ENCODE measurements at places on chromosomes 2 and 18. TPM values are rescaled to one million over a fixed set of nuclear protein-coding genes. Genes with fewer than 3 reads are reported as not detected.

- H3K36me3 ChIP-seq: no peaks in the 10 kb centered on the region
- no peak for DNase-seq
- no peaks in the 10 kb centered on the region for H3K27me3 ChIP-seq
- H3K27ac ChIP-seq: no peak overlapping the region
- H3K4me1 ChIP-seq: peaks cover 4% of the 10 kb centered on the region
Measured at GRCh38 chr18:46402945-46403344, 254.1 kb downstream of the LOXHD1 start.

- H3K4me1 ChIP-seq: no peaks in the 10 kb centered on the region
- peak overlapping the region; percentile 23 for H3K27ac ChIP-seq
- H3K27me3 ChIP-seq: no peaks in the 10 kb centered on the region
- DNase-seq: peak; percentile 55
- peaks cover 21% of the 10 kb centered on the region for H3K36me3 ChIP-seq
Measured at GRCh38 chr2:85308896-85309555, 18.8 kb downstream of the TGOLN2 start.

- H3K27me3 ChIP-seq: no peaks in the 10 kb centered on the region
- no peak overlapping the region for H3K4me3 ChIP-seq
- peak overlapping the region; percentile 26 for H3K27ac ChIP-seq
- H3K4me1 ChIP-seq: peaks cover 33% of the 10 kb centered on the region
- DNase-seq: no peak
- no peaks in the 10 kb centered on the region for H3K36me3 ChIP-seq
Measured at GRCh38 chr2:216340280-216340631, 32.0 kb downstream of the MARCHF4 start.

XDH gene
- total RNA-seq: 0.71 TPM

- H3K4me1 ChIP-seq: no peaks in the 10 kb centered on the region
- no peaks in the 10 kb centered on the region for H3K27me3 ChIP-seq
- H3K4me3 ChIP-seq: no peak overlapping the region
Measured at GRCh38 chr2:229856413-229856812, 65.4 kb downstream of the TRIP12 start.

GRCh38 chr2:10584843-10585475, 104.8 kb downstream of the NOL10 start:
- H3K36me3 ChIP-seq: peaks cover 15% of the 10 kb centered on the region
- peak; percentile 54 for DNase-seq
- H3K27ac ChIP-seq: peak overlapping the region; percentile 44
- no peak overlapping the region for H3K4me3 ChIP-seq
- H3K4me1 ChIP-seq: peaks cover 3% of the 10 kb centered on the region

DNA sequence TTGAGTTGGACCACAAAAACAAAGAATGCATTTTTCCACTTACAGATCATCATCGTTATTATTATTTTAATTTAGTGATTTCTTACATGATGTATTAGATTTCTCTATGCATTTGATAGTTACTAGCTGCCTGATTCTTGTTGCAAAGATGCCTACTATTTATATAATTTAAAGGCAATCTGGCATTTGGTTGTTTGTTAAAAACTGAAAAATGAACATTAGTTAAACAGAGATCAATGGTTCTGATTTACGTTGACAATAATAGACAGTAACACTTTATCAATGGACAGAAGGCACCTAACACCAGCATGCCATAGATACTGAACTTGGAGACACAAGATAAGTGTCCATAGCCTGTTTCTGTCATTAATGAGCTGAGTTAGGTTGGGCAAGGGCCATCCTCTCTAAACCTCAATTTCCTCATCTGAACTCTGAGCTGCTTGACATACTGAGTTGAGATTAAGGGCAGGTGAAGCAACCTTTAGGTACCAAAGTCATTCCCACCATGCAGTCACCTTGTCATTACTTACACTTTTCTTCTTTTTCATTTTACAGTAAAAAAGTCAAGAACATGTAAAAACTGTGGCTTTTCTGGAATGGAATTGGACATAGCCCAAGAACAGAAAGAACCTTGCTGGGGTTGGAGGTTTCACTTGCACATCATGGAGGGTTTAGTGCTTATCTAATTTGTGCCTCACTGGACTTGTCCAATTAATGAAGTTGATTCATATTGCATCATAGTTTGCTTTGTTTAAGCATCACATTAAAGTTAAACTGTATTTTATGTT, 3.1 kb downstream of the CCL20 start:
- H3K27ac ChIP-seq: no peak overlapping the region
- no peak for DNase-seq

- H3K27me3 ChIP-seq: no peaks in the 10 kb centered on the region
- no peaks in the 10 kb centered on the region for H3K4me1 ChIP-seq
- H3K36me3 ChIP-seq: no peaks in the 10 kb centered on the region
- DNase-seq: peak; percentile 81
- no peak within 1 kb of the TSS for H3K27ac ChIP-seq
Measured at GRCh38 chr18:80247393-80247841, at the start of gene PARD6G. Gene PARD6G, minus strand, starts transcription at chr18:80247514. Its CDS starts 166 bp downstream, at chr18:80247348.

DNA sequence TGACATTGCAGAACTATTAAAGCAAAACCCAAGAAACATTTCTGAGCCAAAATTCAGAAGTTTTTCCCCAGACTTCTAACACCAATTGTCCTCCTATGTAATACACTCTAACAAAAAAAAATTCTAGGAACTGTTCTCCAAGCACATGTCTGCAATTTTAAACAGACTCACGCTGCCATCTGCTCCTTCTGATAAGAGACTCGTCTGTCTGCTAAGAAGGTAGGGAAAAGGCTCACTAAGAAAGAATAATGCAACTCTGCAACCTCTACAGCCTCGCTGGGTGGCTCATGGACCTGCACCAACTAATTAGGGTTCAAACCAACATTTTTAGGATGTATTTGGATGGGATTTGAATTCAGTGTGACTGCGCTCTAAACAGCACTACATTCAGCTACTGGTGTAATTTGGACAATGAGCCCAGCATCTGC, 366.5 kb downstream of the DSC3 start:
- H3K4me1 ChIP-seq: no peaks in the 10 kb centered on the region
- no peak overlapping the region for H3K27ac ChIP-seq
- no peak overlapping the region for H3K4me3 ChIP-seq
- H3K36me3 ChIP-seq: no peaks in the 10 kb centered on the region

GRCh38 chr2:142094233-142094632, 36.6 kb downstream of the LRP1B start:
- H3K27me3 ChIP-seq: no peaks in the 10 kb centered on the region
- no peaks in the 10 kb centered on the region for H3K4me1 ChIP-seq
- no peak for DNase-seq
- H3K27ac ChIP-seq: no peak overlapping the region
- H3K36me3 ChIP-seq: no peaks in the 10 kb centered on the region

PRKCE gene
- 46.0 TPM for total RNA-seq

MYO5B gene
- total RNA-seq: 24.5 TPM

PPIG gene
- total RNA-seq: 40.9 TPM

DNA sequence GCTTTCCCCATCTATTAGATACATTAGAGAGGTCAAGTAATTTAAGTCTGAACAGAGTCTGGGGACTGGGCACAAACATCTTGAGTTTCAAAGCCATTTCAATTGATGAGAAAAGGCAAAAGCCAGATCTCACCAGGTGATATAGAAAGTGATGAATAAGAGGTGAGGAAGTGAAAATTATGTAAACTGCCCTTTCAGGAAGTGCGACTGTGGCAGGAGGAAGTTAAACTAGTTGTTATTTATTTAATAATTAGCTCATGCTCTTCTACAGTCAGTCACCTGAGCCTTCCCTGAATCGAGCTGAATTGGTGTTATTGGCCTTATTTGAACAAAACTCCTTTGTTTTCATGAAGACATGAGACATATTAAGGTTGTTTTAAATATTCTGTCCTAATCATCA, 115.1 kb downstream of the CDH20 start:
- H3K27ac ChIP-seq: no peak overlapping the region
- H3K27me3 ChIP-seq: no peaks in the 10 kb centered on the region
- H3K36me3 ChIP-seq: no peaks in the 10 kb centered on the region
- no peak for DNase-seq
- H3K4me1 ChIP-seq: no peaks in the 10 kb centered on the region

UGT1A6 gene
- 0.63 TPM for total RNA-seq

KIF5C gene
- total RNA-seq: 1.4 TPM

GRCh38 chr18:51196811-51197660, 445 bp downstream of the MEX3C start:
- H3K4me1 ChIP-seq: peaks cover 7% of the 10 kb centered on the region
- peak overlapping the region; percentile 92 for H3K27ac ChIP-seq
- H3K4me3 ChIP-seq: peak overlapping the region; percentile 96
- H3K36me3 ChIP-seq: peaks cover 9% of the 10 kb centered on the region

GRCh38 chr2:76684756-76685155, 837.4 kb downstream of the LRRTM4 start:
- no peaks in the 10 kb centered on the region for H3K27me3 ChIP-seq
- no peak for DNase-seq
- no peak overlapping the region for H3K4me3 ChIP-seq

ST6GAL2 gene
- total RNA-seq: 4.0 TPM

- H3K4me3 ChIP-seq: no peak overlapping the region
- H3K4me1 ChIP-seq: peaks cover 22% of the 10 kb centered on the region
- no peaks in the 10 kb centered on the region for H3K36me3 ChIP-seq
- peak; percentile 62 for DNase-seq
- no peaks in the 10 kb centered on the region for H3K27me3 ChIP-seq
- H3K27ac ChIP-seq: no peak overlapping the region
Measured at GRCh38 chr18:78192054-78192453, 787.6 kb upstream of the SALL3 start.

GRCh38 chr2:174606336-174606735, 8.7 kb upstream of the WIPF1 start:
- no peaks in the 10 kb centered on the region for H3K27me3 ChIP-seq
- H3K36me3 ChIP-seq: peaks cover 2% of the 10 kb centered on the region
- DNase-seq: no peak
- no peak overlapping the region for H3K4me3 ChIP-seq

HOXD12 gene
- total RNA-seq: not detected

MYO3B gene
- total RNA-seq: 0.82 TPM

- H3K27ac ChIP-seq: no peak overlapping the region
- H3K27me3 ChIP-seq: no peaks in the 10 kb centered on the region
- no peak for DNase-seq
- no peaks in the 10 kb centered on the region for H3K4me1 ChIP-seq
- H3K36me3 ChIP-seq: no peaks in the 10 kb centered on the region
Measured at GRCh38 chr18:29853126-29853525, 1189.4 kb downstream of the DSC3 start.

CERKL gene
- total RNA-seq: 3.3 TPM

- H3K27me3 ChIP-seq: no peaks in the 10 kb centered on the region
- H3K4me3 ChIP-seq: no peak overlapping the region
- H3K4me1 ChIP-seq: peaks cover 3% of the 10 kb centered on the region
- no peaks in the 10 kb centered on the region for H3K36me3 ChIP-seq
Measured at GRCh38 chr2:212905640-212906201, 245.7 kb downstream of the IKZF2 start.

- no peak overlapping the region for H3K4me3 ChIP-seq
- peaks cover 6% of the 10 kb centered on the region for H3K4me1 ChIP-seq
- H3K36me3 ChIP-seq: no peaks in the 10 kb centered on the region
- DNase-seq: no peak
Measured at GRCh38 chr2:64383016-64383591, 70.9 kb upstream of the LGALSL start.

- no peak for DNase-seq
- H3K4me1 ChIP-seq: peaks cover 3% of the 10 kb centered on the region
- no peaks in the 10 kb centered on the region for H3K27me3 ChIP-seq
Measured at GRCh38 chr2:85475799-85476490, 57.4 kb downstream of the SH2D6 start.

DNA sequence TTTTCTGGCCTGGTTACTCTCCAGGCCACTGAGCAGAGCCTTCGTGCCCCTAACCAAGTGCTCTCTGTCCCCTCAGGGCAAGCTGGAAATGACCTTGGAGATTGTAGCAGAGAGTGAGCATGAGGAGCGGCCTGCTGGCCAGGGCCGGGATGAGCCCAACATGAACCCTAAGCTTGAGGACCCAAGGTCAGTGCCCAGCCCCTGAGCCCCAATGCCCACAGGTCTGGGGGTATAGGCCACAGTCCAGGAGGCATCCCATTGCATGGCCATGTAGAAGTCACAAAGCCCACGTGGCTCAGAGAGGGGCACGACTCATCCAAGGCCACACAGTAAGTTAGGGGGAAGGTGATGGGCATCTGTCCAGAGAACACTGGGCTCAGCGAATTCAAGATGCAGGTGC, 227.6 kb downstream of the DYSF start:
- H3K4me1 ChIP-seq: no peaks in the 10 kb centered on the region
- H3K4me3 ChIP-seq: no peak overlapping the region

RMC1 gene
- total RNA-seq: 28.2 TPM

CYP27A1 gene
- total RNA-seq: 38.3 TPM

VIT gene
- total RNA-seq: 0.94 TPM

IFIH1 gene
- total RNA-seq: 26.1 TPM

- H3K4me1 ChIP-seq: no peaks in the 10 kb centered on the region
- DNase-seq: no peak
- H3K27ac ChIP-seq: no peak overlapping the region
- no peak overlapping the region for H3K4me3 ChIP-seq
Measured at GRCh38 chr2:64023485-64024258, 4.4 kb upstream of the VPS54 start.

DNA sequence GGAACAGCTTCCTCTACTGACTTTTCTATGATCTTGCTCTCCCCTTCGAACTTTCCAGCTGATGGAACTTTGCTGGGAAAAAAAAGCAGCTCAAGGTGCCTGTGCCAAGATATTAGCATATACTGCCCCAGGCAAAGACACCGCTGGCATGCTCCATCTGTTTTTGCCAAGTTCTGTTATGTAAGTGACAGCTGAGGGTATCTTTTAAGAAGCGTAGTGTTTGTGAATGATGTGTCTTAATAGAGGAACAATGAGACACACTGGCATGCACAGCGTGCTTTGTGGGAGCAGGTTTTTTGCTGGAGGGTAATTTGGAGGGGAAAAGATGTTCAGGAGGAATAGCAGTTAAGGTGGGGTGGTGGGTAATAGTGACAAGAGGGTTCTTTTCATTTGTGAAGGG, 47.8 kb downstream of the SLC4A3 start:
- no peaks in the 10 kb centered on the region for H3K36me3 ChIP-seq
- H3K4me3 ChIP-seq: no peak overlapping the region
- no peak for DNase-seq
- peaks cover 13% of the 10 kb centered on the region for H3K4me1 ChIP-seq
- peaks cover 3% of the 10 kb centered on the region for H3K27me3 ChIP-seq

DNA sequence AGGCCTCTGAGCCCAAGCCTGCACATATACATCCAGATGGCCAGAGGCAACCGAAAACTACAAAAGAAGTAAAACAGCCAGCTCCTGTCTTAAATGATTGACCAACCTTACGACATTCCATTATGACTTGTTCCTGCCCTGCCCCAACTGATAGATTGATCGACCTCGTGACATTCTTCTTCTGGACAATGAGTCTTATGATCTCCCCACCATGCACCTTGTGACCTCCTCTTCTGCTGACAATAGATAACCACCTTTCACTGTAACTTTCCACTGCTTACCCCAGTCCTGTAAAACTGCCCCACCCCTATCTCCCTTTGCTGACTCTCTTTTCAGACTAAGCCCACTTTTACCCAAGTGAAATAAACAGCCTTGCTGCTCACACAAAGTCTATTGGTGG, 670.0 kb upstream of the PKDCC start:
- no peaks in the 10 kb centered on the region for H3K4me1 ChIP-seq
- DNase-seq: no peak
- H3K36me3 ChIP-seq: no peaks in the 10 kb centered on the region
- no peak overlapping the region for H3K4me3 ChIP-seq
- no peak overlapping the region for H3K27ac ChIP-seq

Data from lung (tissue), 17 donors.